ENCODE measurements at places on chromosomes 11 and 22.

DNA sequence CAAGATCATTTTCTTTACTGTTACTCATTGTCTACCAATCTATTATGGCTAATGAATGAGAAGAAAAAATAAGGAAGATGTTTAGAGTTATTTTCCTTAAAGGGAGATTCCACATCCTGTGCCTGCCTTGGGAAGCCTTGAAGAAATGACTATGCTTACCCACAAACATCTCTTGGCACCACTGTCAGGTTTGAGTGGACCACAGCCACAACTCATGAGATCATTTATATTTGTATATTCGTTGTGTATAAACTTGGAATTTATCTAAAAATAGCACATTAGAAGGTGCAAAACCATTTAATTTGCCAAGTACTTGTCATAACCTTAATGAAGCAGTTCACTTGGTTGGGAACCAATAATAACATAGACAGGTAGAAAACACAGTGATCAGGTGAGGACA, 740.8 kb downstream of the DLG2 start:
- DNase-seq = no peak

DNA sequence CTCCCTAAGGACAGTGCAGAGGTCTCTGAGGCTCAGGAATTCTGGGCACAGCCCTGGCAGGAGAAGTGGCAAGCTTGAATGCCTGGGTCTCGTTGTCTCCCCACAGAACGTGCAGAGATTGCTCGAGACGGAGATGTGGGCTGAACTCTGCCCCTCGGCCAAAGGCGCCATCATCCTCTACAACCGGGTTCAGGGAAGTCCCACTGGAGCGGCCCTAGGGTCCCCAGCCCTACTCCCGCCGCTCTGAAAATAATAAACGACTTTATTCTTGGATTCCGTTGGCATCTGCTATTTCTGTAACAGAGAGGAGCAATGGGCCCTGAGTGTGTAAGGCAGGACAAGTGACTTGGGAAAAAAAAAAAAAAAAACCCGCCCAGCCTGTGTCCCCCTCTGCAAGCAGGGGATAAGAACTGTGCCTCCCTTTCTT, 591 bp upstream of the DNAJC4 start:
- no peak for DNase-seq

DNA sequence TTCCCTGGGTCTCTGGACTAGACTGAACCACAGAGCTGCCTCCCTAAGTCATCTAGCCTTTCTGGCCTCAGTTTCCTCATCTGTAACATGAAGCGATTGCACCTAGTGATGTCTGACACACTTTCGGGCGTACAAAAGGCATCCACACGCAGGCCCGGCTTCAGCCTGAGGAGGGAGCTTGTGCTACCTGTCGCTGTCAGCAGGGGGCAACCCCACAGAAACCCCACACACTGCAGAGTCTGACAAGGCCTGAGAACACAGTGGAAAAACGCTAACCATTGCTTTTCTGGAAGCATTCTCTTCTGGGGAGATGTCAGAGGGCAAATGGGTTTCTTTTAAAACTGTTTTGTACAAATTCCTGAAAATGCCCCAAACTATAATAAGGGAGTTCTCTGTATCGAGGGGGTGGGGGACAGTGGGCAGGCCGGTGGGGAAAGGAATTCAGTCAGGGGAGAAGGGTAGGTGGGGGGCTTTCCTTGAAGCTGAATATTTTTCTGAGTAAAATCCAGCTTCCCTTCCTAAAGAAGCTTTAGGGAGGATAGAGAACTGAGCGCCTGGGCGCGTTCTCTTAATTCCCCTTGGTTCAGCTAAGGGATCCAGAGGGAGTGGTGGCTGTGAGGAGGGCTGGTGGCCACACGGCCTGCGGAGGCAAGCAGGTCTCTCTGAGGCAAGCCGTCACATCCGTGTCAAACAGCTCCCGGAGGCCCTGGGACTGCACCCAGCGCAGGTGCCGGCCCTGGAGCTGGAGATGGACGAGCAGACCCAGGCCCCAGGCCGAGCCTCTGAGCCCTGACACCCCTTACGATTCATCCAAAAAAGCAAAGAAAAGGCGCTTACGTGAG, 533 bp downstream of the ELF5 start:
- DNase-seq = peak; percentile 46

DNA sequence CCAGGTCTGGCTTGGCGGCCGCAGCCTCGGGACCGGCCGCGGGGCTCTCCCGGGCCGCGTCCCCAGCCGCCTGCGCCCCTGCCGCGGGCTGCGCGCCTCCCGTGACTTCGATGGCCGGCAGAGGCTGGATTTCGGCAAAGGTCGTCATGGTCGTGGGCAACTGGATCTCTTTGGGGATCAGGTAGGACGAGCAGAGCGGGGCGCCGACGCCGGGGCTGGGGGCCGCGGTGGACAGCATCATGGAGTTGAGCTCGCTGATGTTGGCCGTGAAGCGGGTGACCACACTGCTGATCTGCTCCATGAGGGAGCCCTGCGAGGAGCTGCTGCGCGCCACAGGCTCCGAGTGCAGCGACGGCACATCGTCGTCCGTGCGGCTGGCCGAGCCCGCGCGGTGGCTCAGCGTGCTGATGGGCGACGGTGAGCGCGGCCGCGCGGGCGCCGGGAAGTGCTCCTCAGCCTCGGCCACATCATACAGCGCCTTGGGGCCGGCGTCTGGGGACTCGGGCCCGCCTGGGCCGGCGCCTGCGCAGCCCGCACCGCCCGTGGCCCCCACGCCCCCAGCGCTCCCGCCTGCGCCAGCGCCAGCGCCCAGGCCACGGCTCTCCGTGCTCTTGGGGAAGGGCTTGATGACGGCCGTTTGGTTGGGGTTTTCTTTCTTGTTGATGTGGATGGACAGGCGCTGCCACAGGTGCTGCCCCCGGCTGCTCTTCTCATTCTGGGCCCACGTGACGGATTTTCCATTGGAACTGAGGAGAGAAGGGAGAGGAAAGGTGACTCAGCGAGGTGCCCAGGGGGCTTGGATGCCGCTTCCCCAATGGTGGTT, 171.4 kb upstream of the CTSC start:
- no peak for DNase-seq

- no peak for DNase-seq
Measured at GRCh38 chr11:92251980-92252379, 27.4 kb downstream of the FAT3 start.

- no peak for DNase-seq
Measured at GRCh38 chr22:40410272-40410671, 39.9 kb downstream of the SGSM3 start.

DNA sequence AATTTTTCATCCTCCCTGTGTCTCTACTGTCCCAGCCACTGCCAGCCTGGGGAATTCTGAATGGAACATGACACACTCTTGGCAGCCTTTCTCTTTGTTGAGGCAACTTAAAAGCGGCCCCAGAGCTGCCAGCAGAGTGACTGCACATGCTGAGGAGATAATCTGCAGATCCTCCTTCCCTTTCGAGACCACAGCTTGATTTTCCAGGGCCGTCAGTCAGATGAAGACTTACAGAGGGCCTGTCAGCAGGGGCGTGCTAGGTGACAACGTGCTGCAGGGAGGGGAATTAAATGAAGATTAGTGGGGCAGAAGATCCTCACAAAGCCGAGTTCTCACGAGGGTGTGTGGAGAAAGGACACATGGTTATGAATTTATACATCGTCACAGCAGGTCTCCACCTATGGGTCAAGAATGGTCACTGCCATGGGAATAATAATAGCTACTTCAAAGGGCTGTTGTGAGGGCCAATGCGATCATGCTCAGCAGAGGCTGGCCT, 193.5 kb upstream of the PITPNB start:
- DNase-seq = no peak

DNA sequence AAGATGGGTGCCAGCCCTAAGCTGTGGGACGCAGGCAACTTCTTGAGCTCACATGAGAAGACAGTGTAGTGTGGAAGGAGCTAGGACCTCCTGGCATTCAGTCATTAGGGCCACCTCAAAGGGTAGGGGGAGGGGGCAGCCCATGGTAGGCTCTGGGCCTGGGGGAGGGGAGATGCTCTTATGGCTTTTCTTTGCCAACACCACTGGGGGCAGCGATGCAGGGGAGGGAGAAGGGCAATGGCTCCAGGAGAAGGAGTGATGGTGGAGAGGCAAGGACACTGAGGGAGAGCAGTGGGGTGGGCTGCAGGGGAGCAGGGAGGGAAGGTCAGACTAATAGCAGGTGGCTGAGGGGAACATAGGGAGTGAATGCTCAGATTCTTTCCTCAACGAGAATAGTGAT, 63.3 kb upstream of the SUSD2 start:
- DNase-seq = no peak
